Stimulated activated CD8-positive, alpha-beta memory T cell treated with anti-CD3 and anti-CD28 coated beads, Interleukin-7, amount 100 ng/mL, for 24 hours (primary cell): ENCODE measurements at places on chromosomes 1 and 21.

GRCh38 chr21:46458315-46459023 is at the start of gene DIP2A:
Gene DIP2A (plus strand): TSS chr21:46458891. CDS start chr21:46459132, 241 bp downstream.
- DNase-seq = peak; percentile 80

DNA sequence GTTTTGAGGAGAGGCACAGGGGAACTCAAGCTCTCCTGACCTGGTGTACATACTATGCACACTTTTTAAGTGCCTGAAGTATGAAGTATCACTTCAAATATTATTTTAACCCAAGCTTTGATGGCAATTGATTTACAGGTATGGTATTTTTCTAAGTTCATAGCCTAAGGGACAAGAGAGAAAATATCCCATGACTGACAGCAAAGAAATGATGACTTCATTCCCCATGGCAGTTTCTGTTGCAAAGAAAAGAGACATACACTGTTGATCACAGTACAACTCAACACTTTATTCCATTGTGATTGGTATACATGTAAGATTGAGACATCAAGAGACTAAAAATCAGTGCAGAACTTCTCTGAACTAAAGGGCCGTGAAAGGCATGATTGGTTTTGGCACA is 41.8 kb upstream of the BCL10 start:
- no peak for DNase-seq

GRCh38 chr1:117092594-117092993 is 29.0 kb downstream of the TRIM45 start:
- DNase-seq = no peak

GRCh38 chr1:244741692-244742091 is 88.8 kb downstream of the DESI2 start:
- no peak for DNase-seq
